ENCODE measurements at places on chromosomes 11 and 22.

DNA sequence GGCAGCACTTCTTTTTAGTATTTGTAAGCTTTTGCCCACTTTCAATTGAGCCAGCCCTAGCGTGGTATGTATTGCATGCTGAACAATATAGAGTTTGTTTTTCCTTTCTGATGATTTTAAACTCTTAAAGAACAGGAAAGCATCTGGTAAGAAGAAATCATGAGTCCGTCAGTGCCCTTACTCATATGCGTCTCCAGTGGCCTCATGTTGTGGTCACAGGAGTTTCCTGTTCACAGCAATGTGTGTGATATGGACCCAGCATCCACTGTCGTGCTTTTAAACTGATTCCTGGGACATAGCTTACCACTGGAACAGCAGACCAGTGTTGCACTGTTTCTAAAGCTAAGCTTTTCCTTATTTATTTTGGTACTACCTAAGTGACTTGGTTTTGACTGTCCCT lies 40.1 kb downstream of the BID start:
- DNase-seq = peak; percentile 44

DNA sequence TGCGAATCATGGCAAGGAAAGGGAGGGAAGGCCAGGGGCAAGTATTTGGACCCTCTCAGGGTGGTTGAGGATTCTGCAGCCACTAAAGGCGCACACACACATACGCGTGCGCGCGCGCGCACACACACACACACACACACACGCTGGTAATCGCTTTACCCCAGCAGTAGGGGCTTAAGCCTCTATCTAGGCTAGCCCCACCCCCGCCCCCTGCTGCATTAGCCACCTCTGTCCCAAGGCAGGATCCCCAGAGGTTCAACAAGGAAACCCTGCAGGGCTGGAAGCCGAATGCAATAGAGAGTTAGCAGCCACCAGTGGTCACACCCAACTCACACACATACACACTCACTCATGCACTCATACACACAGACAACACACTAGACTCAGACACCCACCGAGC lies 28.6 kb upstream of the ELFN2 start:
- peak; percentile 28 for DNase-seq

DNA sequence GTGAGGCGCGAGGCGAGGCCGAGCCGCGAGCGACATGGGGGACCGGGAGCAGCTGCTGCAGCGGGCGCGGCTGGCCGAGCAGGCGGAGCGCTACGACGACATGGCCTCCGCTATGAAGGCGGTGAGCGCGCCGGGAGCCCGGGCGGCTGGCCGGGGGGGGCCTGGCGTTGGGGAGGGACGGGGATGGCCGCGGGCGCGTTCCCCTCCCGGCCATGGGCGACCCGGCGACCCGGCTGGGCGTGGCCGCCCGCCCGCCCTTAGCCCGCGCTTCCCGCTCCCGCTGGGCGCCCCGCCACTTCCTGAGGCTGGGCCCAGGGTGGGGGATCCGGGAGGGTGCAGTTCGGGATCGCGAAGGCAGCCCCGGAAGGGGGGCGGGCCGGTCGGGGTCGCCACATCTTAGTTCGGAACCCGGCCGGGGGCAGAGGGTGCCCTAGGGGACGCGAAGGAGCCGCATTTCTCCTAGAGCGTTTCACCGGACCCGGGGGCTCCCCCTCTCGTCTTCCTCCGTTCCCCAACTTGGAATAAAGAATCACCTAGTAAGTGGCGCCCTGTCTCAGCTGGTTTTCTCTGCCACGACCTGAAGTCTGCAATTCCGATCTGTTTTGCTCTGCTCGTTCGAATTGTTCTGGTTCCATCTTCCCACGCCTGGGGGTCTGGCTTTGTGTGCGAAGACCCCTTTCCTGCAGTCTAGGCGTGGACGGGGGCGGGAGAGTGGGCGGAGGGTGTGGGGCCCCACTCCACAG lies 536 bp downstream of the YWHAH start:
- peak; percentile 14 for DNase-seq

- DNase-seq = no peak
Measured at GRCh38 chr11:133705074-133705648, 140.2 kb downstream of the SPATA19 start.

DNA sequence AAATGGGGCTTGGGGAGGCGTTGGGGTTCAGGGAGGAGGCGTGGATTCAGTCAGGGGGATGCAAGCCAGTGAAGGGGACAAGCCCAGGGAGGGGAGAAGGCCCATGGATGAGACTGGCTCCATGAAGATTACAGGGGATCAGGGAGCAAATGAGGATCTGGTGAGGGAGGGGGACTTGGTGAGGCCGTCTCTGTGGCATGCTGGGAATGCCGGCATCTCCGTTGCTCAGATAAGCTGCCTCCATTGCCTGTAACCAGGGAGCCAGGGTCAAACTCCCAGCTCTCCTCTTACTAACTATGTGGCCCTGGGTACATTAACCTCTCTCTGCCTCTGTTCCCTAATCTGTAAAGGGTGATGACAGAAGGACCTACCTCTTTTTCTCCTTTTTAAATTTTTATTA lies 38.7 kb downstream of the TPBGL start:
- peak; percentile 7 for DNase-seq

- peak; percentile 78 for DNase-seq
Measured at GRCh38 chr11:123194337-123195187, 486 bp downstream of the CLMP start.

GRCh38 chr11:64317961-64318765 lies at the start of gene PRDX5:
Gene PRDX5, plus strand, starts transcription at chr11:64318121. Its CDS starts 95 bp downstream, at chr11:64318216.
- DNase-seq = peak; percentile 95

DNA sequence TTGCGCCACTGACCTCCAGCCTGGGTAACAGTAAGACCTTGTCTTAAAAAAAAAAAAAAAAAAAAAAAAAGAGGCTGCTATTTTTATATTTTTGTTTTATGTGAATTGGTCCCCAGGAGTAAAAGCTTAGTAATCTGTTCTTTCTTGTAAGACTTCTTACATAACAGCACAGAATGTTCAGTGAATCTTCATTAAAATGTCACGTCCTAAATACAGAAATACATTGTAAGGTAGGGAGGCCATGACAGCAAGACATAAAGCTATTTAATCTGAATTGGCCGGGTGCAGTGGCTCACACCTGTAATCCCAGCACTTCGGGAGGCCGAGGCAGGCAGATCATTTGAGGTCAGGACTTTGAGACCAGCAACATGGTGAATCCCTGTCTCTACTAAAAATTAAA lies 64.2 kb downstream of the BID start:
- DNase-seq = no peak

DNA sequence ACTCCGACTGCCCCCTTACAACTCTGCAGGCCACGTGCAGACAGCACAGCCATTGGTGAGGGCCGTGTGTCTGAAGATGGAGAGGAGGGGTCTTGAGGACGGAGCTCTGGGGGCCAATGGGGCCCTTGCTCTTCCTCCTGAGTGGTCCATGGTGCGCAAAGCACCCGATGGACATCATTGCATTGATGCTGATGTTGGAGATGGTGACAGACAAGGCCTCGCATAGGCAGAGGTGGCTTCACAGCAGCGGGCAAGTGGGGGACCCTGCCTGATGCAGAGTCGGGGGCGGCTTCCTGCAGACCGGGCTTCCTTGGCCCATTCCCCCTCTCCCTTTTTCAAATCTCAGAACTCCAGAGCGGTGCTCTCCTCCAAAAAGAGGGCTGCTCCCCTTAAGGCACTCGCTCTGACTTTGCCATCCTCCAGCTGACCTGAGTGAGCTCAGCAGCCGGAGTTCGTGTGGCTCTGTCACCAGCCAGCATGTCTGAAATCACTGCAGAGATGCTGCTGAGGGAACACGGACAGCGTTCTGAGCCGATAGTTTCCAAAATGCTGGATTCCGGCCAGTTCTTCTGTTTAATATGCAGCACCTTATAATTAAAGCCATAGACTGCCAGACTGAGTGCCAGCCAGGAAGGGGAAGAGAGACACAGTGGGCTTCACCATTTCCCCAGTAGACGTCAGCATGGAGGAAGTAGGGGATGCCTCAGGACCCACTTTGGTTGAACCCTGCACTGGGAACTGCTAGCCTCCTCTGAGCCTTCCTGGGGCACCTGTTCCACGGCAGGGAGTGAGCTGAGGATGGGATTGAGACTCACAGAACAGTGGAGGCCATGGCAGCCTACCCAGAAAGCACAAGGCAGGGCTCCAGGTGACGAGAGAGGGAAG lies 278.2 kb downstream of the BRD1 start:
- DNase-seq = no peak

DNA sequence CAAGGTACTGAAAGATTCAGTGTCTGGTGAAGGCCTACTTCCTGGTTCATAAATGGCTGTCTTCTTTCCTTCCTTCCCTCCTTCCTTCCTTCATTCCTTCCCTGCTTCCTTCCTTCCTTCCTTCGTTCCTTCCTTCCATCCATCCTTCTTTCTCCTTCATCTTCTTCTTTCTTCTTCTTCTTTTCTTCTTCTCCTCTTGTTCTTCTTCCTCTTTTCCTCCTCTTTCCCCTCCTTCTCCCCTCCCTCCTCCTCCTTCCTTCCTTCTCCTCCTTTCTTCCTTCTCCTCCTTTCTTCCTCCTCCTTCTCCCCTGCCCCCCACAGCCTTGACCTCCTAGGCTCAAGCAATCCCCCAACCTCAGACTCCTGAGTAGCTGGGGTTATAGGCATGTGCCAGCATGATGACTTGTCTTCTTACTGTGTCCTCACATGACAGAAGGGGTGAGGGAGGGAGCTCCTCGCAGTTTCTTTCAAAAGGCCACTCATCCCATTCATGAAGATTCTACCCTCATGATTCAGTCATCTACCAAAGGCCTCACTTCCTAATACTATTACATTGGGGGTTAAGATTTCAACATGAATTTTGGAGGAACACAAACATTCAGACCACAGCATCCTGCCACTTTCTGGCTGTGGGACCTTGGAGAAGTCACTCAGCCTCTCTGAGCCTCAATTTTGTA lies 22.6 kb upstream of the CCDC134 start:
- no peak for DNase-seq

DNA sequence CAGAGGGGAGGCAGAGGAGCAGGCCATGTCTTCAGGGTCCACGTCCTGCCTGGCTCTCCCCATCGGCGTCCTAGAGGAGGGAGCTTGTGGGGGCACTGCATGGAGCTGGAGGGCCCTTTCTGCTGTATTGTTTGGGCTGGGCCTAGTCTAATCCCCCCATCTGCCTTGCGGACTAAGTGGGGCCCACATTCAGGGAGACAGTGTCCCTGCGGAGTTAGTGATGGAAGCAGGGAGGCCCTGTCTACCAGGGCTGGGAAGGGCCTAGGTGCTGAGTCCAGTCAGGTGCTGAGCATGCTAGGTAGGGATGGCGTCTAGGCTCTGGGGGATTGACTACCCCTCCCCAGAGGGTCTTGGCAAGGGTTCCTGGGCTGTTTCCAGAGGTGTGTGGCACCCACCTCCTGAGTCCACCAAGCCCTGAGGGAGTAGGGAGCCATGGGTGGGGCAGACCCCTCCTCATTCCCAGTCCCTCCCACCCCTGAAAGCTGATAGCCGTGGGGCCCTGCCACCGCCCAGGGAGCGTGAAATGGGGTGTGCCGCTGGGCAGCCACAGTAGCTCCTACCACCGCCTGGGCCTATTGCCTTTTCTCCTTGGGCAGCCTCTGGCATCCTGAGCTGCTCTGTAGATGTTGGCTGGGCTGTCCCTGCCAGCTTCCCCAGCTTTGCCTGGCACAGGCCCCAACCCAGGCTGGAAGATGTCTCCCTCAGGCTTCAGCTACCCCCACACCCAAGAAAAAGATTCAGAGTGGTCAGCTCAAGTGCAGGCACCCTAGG lies 1.9 kb upstream of the POLD4 start:
- no peak for DNase-seq

DNA sequence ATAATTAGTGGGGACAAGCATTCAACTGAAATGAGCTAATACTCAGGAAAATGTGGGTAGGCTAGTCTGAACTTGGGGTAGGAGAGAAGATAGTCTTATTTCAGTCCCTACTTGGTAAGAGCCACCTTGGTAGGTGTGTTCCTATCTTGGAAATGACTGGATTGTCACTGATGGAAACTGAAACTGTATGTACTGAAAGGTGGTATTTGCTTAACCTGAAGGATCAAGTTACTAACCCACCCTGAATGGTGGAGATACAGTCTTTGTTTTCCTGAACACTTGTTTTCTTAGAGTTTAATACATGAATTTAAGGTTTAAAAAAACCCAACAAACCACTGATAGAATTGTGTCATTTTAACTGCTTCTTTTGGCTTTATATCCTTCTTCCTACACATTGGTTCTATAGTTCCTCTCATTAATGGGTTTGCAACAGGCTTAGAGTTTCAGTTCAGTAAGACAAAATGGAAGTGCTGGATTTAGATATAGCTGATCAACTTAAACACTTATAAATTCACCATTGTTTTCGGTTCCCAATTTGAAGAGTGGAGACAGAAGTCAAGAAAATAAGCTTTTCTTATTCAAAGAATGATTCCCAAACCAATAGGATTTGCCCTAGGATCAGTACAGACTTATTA lies 4.2 kb downstream of the FAR1 start:
- DNase-seq = no peak

DNA sequence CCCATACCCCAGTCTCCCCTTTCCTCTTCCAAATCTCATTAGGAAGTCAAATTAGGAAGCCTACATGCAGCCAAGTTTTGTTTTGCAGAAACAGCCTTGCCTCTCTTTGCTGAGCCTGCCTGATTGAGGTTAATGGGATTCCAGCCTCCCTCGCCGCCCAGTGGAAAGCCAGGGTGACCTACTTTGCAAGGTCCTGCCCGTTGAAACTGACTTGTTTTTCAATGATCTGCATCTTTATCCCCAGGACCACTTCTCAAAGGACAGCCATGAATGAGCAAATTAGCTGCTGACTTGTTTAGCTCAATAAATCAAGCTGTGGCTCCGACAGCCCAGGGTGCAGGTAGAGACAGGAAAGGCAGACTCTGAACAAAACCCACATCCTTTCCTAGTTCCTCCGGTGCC lies 110.4 kb downstream of the RRAS2 start:
- DNase-seq = no peak

DNA sequence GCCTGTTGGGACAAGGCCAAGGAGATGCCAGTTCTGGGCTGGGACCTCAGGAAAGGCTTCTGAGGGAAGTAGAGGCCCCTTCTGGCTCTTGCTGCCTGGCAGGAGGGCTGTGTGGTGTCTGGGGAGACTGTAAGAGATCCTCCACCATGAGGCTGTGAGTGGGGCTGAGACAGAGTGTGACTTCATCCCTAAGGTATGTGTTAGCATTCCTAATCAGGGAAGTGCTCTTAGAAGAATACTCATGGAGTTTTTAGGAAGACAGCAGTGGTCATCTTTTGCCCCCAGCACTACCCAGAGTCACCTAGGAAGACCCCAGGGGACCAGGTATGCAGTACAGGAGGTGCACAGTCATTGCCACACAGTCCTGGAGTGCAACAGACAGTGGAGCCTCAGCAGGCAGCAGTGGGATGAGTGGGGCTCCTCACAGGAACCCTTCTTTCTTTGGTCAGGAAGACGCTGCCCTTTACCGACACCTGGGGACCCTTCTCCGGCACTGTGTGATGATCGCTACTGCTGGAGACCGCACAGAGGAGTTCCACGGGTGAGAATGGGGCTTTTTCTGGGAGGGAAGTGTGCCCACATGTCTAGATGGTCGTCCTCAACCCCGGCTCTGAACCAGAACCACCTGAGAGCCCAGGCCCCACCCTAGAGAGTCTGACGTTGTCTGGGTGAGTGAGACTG lies 2.8 kb downstream of the RIC8A start:
- DNase-seq = peak; percentile 79

Measured in fibroblast of skin of right quadriceps (primary cell).